ENCODE measurements at places on chromosomes 2 and 18.

DNA sequence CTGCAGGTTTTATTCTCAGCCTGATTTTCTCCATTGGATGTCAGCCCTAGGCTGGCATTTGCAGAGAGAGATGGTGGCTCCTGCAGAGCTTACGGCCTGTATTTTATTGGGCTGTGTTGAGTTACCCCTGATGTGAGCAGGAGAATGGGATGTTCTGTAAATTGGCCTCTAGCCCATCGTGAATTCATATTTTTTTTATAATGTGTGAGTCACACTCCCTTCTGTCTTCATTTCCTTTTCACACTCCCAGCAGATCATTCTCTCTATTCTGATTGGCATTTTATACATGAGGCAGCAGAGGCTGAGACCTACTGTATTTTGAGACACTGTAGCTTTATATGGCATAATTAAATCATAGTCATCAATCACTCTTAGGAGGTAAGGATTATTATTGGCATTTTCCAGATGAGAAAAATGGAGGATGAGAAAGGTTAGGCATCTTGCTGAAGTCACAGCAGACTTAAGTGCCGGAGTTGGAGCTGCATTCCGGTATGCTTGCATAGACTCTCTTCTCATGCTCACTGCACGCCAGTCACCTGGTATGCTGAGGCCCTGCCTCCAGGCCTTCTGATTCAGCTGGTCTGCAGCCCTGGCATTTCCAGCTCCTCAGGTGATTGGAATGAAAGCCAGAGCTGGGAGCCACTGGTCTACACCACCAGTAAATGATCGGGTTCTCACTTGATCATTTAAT, 142.4 kb downstream of the NEDD4L start:
- DNase-seq: no peak

- DNase-seq: no peak
These were observed 36.4 kb upstream of the CXCR4 start for GRCh38 chr2:136154384-136154783.

GRCh38 chr2:218334531-218334930, 22.1 kb upstream of the CATIP start:
- DNase-seq: no peak

- no peak for DNase-seq
These were observed 11.1 kb upstream of the ACTR3 start for GRCh38 chr2:113878743-113879142.

- DNase-seq: no peak
These were observed 225.8 kb downstream of the PTGR3 start for GRCh38 chr18:74982946-74983635.

DNA sequence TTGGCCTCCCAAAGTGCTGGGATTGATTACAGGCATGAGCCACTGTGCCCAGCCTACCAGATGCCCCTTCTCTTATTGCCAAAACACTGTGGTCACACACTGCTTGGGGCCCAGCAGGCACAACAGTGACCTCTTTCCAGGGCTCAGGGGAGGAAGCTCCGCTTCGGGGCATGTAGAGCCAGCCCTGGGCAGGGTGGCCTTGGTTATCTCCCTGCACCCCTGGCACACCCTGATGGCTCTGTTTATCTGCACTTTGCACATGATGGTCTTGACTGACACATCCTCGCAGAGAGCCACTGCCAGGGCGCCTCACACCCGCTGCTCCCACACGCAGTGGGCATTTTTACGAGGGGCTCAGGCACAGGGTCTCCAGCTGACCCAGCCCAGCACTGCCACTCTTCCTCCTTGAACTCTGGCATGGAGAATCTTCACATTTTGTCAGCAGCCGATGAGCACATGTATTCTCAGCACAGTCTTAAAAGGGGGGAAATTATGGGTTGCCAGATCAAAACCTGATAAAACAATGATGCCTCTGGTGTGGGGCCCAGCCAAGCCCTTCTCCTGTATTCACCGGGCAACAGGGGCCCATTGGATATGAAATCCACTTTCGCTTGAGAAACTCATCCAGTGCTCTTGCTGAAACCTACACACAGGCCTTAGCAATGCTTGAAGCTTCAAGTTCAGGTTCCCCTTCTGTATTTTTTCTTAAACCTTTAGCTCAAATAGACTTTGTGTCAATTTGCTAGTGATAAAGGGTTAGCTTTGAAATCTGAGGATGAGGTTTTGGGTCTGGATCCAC, 5.9 kb downstream of the GYPC start:
- DNase-seq: no peak

- DNase-seq: no peak
These were observed 141.6 kb downstream of the CCDC148 start for GRCh38 chr2:158315000-158315399.

GRCh38 chr2:10518470-10519393, 70.6 kb upstream of the ODC1 start:
- DNase-seq: no peak

DNA sequence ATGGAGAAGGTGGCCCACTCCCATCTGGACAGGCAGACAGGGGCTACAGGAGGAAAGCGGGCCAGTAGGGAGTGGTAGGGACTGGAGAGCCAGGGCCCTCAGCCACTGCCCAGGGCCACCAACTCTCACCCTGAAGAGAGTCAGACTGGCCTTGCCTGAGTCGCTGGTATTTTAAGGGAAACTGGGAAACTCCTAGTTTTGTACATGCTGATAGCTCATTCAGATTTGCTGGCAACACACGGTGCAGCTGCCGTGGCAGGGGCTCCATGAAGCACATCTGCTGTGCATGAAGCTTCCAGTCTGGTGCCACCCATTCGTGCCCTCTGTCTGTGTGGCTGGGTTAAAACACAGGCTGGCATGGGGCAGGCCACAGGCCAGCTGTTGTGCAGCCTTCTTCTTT, 137.3 kb upstream of the GLI2 start:
- no peak for DNase-seq

DNA sequence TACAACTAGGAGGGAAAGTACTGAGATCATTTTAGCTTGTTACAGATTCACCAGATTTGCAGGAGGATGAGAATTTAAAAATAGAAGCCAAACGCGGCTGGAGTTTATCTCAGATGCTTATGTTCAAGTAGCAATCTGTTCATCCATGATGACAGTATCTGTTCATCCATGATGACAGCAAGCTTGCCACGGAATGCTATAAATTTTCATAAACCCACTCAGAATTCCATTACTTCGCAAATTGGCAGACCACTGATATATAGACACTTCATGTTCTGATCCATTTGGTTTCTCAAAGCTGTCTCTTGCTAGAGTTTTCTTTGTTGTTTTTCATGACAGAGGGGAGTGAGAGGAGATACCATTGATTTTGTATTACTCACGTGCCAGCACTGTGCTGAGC, 84.2 kb downstream of the GAREM1 start:
- no peak for DNase-seq

DNA sequence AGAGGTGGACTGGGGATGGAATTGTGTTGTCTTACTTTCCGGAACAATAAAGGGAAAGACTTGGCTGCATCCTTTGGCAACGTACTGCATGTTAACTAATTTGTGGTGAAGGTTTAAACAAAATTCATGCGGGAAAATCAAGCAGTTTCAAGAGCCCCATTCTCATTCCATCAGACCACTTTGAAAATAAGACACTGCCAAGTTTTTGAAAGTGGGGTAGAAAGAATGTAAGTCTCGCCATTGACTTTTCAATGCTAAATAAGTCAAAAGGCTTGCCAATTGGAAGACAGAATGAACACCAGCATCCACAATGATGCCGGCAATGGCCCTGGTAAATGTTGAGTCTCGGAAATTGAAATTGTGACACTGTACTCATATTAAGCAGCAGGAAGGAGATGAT, 322.0 kb downstream of the RND3 start:
- no peak for DNase-seq

GRCh38 chr2:98915751-98916358, 20.2 kb downstream of the CRACDL start:
- DNase-seq: no peak

DNA sequence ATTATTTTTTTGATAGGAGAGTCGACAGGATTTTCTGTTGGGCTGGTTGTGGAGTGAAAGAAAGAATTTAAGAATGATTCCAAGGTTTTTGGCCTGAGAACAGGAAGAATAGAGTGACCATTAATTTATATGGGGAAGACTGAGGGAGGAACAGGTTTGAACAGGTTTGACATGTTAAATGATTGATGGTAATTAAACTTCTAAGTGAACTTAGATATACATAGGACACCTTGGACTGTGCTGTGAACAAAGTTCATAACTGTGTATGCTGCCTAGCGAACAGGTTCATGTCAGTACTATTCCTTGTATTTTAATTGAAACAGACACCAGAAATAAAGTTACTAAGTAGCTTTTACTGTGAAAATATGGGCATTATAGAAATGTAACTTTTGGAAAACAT, 212.0 kb downstream of the SPAG16 start:
- no peak for DNase-seq

DNA sequence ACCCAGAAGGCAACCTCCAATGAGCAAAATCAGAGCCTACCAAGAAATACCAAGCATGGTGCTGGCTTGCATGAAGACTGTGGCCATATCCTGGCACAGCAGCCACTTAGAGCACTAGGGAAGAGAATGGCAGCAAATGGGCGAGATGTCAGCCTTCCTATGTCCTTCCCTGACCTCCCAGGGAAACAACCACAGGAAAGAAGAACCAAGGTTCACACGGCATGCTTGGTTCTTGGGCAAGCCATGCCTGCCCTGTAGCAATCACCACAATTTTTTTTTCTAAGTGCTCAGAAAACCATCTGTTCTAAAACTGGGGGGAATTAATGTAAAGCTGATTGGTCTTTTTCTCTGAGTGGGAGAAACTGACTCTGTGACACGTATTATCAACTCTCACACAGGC, 27.8 kb downstream of the GALNT14 start:
- DNase-seq: no peak
